ENCODE measurements at places on chromosomes 5 and 9.

GRCh38 chr9:10242255-10242654, 370.5 kb downstream of the PTPRD start:
- no peak for DNase-seq

GRCh38 chr9:72485821-72486593, 35.4 kb upstream of the TMC1 start:
- DNase-seq = no peak

- DNase-seq = no peak
Measured at GRCh38 chr9:110668570-110669167, at the start of gene MUSK. Gene MUSK (plus strand): TSS chr9:110668791. CDS start chr9:110668905, 114 bp downstream.

DNA sequence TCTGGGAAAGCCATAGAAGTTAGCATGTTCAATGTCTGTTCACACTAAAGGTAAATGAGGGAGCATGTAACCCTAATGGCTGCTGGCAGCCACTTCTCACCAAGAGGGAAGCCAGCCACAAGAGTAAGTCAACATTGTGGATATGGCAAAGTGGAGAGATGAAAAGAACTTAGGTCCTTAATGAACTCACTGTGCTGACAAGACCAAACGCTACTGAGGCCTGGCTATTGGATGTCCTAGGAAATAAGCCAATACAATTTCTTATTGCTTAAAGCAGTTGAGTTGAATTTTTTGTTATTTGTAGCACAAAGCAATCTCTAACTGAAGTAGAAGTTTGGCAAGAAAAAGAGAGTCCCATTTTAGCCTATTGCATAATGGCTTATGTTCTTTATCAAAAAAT, 6.8 kb downstream of the GPR150 start:
- no peak for DNase-seq

- peak; percentile 7 for DNase-seq
Measured at GRCh38 chr9:76732341-76732958, 31.8 kb upstream of the PCA3 start.

DNA sequence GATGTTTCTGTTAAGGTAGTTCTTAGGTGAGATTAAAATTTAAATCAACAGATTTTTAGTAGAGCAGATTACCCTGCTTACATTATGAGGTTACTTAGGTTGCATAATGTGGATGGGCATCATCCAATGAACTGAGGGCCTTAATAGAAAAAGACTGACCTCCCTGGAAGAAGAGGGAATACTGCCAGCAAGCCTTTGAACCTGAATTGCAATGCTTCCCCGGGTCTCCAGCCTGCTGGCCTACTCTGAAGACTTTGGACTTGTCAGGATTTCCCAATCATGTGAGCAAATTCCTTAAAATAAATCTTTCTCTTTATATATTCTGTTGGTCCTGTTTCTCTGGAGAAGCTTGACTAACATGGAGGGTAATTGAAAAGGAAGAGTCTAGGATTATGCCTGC, 542.1 kb upstream of the ARRDC3 start:
- no peak for DNase-seq

DNA sequence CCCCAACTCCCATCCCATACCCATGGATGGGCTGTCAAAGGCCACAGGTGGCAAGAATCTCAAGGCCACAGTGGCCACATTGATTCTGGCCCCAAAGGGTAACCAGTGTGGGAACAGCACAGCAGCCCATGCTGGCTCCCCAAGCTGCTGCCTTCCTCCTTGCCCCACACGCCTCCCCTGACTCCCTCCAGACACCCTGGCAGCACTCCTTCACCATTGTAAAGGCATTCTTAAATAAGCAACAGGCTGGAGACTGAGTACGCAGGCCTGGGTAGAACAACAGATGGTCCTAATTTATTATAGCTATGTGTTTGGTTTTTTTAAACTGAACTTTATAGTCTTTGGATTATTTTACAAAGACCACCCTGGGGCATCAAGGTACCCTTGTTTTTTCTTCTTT, 158.8 kb downstream of the TSSK1B start:
- DNase-seq = no peak

- no peak for DNase-seq
Measured at GRCh38 chr9:109759589-109759988, 20.4 kb upstream of the PALM2AKAP2 start.

DNA sequence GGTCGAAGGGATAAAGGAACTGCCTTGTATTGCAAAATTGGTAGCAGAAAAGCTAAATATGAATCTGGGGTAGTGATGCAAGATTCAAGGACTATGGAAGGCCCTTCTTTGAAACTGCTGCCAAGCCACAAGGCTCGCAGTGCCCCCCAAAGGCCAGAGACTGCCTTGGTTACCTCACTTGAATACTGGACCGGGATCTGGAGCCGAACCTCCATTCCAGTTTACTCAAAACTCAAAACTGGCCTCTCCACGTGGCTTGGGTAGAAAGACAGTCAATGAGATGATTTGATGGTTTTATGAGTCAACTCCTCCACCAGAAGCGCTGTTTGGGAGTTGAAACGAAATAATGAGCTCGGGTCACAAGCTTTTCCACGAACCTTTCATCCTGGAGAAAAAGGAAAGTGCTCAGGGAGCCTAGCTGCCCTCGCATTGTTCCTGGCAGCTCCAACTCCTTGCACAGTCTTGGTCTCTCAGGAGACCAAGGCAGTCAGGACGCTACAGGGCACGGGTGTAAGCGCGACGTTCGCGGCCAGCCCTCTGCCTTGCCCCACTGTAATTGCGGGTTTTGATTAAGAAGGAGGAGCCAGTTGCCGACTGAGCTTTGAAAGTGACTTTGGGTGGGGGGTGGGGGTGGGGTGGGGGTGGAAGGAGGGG, 2.8 kb downstream of the ST8SIA4 start:
- DNase-seq = peak; percentile 51

DNA sequence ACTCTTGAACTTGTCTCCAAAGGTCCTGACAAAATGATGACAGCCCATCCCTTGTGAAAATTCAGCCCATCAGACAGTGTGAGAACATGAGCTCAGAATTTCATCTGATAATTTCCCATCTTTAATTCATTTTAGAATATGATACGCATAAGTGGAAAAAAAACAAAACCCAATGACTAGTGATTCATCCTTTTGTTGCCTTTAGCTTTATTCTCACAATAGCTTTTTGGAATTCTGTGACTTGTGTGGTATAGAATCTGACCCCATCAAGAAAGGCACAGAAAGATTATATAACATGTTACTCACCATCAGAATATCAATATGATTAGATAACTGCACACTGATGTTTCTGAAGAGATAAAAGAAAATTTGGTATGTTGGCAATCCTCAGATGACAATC, 16.1 kb upstream of the TMED7 start:
- no peak for DNase-seq

DNA sequence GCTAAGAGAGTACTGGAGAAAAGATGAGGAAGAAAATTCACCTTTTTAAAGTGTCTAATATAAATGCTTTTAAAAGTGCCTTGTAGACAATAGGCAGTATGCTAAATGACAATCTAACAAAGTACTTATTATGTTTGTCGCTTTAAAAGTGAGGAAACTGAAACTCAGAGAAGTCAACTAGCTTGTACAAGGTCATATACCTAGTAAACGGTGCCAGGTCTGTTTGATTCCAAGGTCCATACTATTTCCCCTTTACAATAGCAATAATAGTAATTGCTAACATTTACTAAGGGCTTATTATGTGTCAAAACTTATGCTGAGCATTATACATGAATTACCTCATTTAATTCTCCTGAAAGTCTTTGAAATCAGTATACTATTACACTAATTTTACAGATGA, 328.6 kb upstream of the SLC24A2 start:
- no peak for DNase-seq

GRCh38 chr5:180209137-180209581, at the start of gene RASGEF1C:
Gene RASGEF1C (minus strand): TSS chr5:180209211. CDS start chr5:180138052, 71,159 bp downstream.
- peak; percentile 25 for DNase-seq

DNA sequence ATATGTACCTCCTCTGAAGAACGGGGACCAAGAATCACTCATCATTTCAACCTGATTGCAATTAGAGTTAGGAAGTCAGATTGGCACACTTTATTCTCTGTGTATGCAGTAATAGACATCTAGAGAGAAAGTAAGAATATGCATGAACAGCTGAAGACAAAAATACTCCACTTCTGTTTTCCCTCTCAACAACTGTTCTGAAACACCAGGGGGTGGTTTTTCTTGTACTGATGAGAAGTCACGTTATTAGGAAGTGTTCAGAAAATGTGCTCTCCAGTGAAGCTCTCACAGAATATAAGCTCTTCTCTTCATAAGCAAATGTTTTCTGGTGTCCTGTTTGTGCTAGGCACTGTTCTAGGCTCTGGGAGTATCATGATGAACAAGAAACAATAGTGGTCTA, 531.7 kb upstream of the C9orf72 start:
- no peak for DNase-seq

- peak; percentile 40 for DNase-seq
Measured at GRCh38 chr5:66633754-66634153, 37.6 kb downstream of the MAST4 start.

- DNase-seq = no peak
Measured at GRCh38 chr9:76373173-76373783, 20.9 kb downstream of the RFK start.

- no peak for DNase-seq
Measured at GRCh38 chr5:54924487-54924886, 60.9 kb downstream of the ESM1 start.

DNA sequence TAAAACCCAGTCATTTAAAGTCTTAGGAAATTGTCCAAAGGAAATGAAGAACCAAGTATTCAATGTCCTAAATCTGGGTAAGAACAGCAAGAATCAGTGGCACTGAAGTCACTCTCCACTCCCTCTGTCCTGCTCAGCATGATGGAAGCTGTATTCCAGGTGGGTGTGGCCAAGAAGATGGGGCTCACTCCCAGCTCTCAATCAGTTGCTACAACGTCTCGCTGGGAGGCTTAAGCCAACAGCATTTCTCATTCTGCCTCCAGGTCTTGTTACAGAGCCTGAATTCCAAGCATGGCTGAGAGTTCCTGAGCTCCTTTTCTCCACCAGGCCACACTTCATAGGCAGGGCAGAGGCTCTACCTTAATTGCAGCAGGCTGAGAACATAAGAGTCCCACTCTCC, 41.2 kb upstream of the TRIO start:
- no peak for DNase-seq

GRCh38 chr9:117114768-117115167, 300.1 kb downstream of the ASTN2 start:
- no peak for DNase-seq

DNA sequence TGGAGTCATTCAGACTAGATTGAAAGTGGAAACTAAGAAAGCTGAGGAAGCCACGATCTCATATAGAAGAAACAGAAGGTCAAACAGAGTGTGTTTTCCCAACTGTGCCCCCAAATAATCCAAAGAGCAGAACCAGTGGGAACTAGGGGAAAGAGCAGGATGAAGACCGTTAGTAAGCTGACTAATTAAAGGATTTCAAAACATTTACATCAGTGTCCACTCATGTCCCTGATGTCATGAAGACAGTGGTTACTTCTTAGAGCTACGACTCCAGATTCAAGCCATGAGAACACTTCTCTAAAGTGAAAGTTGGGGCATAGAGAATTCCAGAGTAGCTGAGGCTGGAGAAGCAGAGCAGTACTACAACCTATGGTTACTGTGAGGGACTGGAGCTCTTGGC, 119.6 kb upstream of the SLC12A2 start:
- DNase-seq = no peak

DNA sequence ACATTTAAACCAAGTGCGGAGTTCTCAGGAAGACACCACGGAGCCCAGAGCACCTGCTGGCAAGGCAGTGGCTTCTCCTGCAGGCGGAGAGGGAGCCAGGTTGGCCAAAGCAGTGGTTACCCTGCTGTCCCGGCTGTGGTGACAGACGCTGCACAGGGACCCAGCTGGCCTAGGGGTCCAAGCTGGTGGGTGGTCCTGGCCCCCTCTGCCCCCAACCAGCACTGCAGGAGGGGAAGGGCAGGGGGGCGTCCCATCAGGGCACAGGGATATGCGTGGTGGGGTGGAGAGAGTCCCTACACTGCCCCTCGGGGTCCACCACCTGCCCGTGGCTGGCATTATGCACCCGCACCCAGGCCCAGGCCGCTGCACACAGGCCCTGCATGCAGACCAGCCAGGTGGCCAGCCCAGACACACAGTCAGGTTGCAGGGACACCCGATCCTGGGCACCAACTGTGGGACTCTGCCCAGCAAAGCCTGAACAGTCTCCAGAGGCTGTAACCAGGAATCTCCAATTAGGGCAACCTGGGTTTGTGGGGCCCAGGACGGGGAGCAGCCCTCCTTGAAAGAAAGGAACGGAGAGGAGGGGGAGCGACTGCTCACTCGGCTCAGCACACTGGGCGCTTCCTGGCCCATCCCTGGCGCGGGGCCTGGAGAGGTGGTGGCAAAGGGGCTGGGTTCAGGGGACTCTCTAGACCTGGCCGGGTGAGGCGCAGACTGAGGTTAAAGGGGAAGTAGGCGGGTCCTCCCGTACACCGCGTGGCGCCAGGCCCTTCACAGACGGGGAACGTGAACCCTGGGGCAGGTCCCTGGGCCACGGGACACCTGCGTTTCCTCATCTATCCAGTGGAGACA, 46.3 kb downstream of the NACC2 start:
- no peak for DNase-seq

DNA sequence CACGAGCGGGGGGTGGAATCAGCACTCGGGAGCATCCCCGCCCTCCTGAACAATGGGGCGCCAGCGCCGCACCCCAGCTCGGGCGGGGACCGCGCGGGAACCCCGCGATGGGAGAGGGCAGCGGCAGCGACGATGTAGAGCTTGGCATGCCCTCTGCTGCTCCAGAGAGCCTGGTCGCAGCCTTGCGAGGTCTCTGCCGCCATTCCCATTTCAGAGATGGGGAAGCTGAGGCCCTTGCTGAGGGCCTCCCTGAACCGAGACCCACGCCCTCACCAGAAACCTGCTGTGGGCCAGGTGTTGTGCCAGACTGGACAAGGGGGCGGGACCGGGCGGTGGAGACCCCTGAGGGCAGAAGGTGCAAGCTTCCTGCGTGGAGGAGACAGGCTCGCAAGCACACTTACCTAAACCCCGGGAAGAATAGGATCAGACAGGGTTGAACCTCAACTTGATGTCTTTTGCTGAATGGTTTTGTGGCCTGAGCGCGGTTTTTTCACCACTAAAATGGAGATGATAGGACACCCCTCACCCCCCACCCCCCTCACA, 647 bp upstream of the MEGF9 start:
- no peak for DNase-seq

GRCh38 chr5:148376198-148376597, 7.6 kb upstream of the FBXO38 start:
- DNase-seq = no peak

DNA sequence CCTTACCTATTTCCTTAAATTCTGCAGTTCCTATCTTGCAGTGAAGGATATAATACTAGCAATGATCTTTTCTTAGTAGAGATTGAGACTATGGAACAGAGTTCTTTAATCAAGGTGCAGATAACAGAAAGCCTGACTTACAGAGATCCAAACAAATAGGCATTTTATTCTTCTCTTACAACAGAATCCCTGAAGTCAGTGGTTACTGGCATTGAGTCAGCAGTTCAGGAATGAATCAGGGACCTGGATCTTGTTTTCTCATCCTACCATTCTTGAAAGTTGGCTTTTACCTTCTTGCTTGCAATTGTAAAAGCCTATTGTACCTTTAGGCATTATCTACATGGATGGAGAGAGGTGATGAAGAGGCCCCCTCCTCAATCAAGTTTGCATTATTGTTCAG, 47.5 kb upstream of the TLE4 start:
- DNase-seq = no peak

GRCh38 chr5:139650031-139650688, 2.0 kb downstream of the CXXC5 start:
- DNase-seq = no peak

GRCh38 chr5:73390972-73391371, 57.6 kb downstream of the FOXD1 start:
- DNase-seq = no peak
